AG10803 (cell line): ENCODE measurements at places on chromosomes 12 and 14.

- DNase-seq = no peak
Observed at GRCh38 chr12:113077057-113077858, 20.7 kb downstream of the DTX1 start.

DNA sequence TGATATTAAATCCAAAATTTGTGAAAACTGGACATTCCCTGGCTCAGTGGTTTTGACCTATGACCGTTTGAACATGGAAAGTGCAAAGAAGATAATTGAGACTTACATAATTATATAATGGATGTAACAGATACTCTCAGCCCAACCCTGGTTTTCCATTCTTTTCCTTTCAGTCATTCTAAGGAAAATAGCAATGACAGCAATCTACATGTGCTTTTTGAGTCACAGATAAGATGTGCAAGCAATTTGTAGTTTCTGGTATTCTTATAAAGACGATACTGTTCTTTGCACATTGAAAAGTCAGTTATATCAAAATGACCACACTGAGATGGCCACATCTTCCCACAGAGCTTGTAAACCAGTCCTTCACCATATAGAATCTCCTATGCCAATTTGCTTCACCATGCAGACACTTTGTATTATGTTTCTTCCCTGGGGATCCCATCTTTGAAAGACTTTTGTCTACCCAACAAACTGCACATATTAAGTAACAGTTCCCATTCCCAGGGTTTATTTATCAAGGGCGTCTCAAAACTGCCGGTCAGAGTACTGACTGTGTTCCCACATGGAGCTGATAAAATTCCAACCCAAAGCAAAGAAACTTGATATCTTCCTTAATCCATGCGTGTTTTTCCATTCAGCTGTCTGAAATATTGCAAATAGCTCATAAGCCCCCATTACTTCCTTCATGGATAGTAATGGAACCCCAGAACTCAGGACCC is 34.8 kb downstream of the PLXNC1 start:
- DNase-seq = no peak

DNA sequence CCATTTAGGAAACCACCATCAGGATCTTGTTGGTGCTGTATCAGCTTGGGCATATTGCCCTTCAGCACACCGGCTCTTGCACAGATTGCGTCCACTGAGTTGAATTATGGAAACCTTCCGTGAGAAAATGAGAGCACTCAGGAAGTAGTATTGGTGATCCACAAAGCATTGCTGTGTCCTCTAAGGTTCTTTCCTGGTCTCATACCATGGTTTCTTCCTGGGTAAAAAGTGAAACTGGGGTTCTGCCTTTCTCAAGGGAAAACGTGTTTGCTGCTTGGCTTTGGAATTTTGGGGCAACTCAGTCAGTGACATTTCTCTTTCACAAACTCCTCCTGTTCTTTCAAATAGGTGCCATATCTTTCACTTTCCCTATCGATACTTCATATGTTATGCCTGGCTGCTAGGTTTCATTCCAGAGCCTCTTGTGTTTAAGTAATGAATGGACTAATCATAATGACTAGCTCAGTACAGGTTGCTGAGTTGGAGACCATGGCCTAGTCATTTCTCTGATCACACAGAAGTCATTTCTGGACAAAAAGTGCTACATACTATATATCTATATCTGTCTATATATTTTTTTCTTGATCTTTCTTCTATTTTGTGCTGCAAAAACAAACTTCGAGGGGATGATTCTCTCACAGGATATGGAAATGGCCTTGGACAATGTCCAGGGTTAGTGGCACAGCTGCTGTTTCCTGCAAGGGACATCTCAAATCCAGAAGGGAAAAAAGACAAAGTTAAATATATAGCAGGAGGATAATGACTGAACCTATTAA is 423.4 kb downstream of the ZFP36L1 start:
- no peak for DNase-seq

- no peak for DNase-seq
Observed at GRCh38 chr14:96187216-96188031, 17.2 kb upstream of the BDKRB2 start.

GRCh38 chr14:63995285-63995684 is 142.5 kb downstream of the SYNE2 start:
- DNase-seq = no peak

- DNase-seq = peak; percentile 12
Observed at GRCh38 chr14:39430762-39431415, 1.3 kb downstream of the FBXO33 start.

GRCh38 chr14:47186486-47186885 is 488.9 kb downstream of the MDGA2 start:
- DNase-seq = no peak

- no peak for DNase-seq
Observed at GRCh38 chr12:1933342-1934051, 15.0 kb upstream of the CACNA2D4 start.

DNA sequence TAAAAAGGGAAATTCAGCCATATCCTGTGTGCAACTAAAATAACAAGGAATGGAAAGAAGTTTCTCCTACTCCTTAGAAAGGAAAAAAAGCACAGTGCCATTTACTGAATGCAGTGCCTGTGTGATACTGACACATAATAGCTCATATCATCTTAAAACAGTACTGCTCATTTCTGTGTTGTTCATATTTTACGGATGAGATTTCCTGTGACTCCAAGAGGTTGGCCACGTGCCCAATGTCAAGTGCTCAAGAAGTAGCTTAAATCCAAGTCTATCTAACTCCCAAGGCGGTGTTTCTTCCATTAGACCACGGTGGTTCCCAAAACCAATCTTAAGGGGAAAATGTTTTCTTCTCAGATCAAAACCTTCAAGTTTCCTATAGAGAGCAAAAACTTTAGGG is 20.0 kb downstream of the MAP3K9 start:
- DNase-seq = peak; percentile 35

GRCh38 chr12:19946550-19946949 is 421.8 kb upstream of the PDE3A start:
- peak; percentile 87 for DNase-seq

DNA sequence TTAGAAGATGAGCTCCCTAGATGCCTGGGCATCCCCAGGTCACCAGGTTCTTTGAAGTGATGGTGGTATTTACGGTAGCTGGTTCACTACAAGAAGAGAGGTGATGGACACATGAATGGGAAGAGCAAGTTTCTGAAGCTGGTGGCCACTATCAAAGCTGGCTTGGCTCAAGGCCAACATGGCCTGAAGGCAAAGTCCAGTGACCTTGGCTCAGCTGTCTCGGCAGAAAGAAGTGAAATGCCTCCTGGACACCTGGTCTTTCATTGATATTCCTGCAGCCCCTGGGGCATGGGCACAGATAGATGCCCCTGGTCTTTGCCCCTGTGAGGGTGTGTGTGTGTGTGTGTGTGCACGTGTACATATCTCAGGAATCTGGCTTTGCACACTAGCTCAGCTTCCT is 441.8 kb upstream of the TMPO start:
- no peak for DNase-seq

GRCh38 chr12:68028647-68029046 is 39.4 kb downstream of the IFNG-AS1 start:
- no peak for DNase-seq

DNA sequence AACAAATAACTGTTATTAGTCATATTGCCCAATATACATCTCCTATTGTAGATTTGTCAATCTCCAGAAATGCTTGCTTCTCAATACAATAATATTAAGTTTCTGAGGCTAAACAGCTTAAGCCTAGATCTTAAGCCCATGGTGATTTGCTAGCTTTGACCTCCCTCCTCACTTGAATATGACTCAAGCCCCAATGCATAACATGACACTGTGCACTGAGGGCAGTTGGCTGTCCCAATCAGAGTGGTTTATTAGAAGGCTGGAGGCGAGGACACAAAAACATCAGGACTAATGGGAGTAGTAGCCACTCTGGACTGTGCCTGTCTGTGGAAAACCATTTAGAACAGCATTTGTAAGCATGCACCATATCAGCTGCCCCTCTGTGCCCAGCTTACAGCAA is 81.1 kb upstream of the GTF2A1 start:
- no peak for DNase-seq

DNA sequence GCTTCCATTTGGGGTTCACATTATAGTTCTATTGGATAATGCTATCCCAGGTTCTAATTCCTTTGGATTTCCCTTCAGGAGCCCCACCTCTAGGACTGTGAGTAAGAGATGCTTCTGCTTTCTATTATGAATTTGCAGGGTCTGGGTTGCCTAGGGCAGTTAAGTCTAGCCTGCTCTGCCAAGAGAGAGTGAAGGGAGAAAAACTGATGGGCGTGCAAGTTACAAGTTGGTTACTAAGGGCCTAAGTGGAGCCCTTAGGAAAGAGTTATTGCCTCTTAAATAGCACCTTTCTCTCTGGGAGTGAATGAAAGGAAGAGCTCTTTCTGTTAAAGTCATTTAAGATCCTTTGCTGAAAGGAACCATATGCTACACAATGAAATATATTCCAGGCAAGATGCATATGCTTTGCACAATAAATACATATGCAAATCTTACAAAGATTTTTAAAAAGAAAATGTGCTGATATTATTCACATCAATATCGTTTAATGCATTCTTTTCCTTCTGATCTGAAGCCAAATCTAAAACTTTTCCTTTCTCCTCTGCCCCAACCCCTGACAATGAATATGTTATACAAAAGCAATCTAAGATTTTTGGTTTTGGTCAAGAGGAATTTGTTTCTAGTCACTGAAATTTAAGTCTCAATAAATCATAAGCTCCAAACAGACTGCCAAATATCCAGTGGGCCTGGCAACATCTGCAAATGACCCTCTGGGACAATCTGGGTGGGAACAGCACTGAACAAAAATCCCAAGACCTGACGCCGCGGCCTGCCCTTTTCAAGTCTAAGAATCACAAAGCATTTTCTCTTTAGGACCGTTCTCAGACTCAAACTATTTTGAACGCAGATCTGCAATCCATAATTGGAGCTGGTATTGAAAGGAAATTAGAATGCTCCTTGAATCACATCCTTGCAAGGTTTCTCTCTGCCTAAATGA is 586.7 kb downstream of the ETNK1 start:
- no peak for DNase-seq

DNA sequence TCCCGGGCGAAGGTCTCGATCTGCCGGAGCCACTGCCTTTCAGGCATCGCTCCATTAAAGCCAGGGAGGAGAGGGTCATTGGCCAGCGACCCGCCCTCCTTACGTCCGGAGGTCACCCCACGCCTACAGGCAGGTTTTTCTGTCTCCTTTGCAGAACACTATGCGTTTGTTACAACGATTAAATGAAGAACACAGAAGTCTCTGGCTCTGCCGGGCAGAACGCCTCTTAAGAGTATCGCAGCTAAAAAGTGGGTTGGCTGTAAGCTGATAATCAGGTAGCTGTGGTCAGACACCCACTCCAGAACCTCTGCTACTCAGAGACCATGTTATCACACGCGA is 15.0 kb downstream of the OTX2 start:
- no peak for DNase-seq

GRCh38 chr14:57659052-57659451 is 165.4 kb upstream of the CCDC198 start:
- DNase-seq = no peak

DNA sequence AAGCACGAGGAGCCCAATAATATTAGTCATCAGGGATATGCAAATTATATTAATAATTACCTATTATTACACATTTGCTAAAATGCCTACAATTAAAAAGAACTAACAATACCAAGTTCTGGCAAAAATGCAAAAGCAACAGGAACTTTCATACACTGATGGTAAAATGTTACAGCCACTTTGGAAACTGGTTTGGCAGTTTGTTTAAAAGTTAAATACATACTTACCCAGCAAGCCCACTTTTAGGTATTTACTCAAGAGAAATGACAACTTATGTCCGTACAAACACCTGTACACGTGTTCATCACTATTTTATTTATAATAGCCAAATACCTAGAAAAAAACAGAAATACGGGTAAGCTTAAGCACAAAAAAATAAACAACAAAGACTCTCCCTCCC is 17.0 kb downstream of the WDR89 start:
- no peak for DNase-seq

- no peak for DNase-seq
Observed at GRCh38 chr14:23381871-23382270, 5.0 kb downstream of the CMTM5 start.

- peak; percentile 29 for DNase-seq
Observed at GRCh38 chr14:100025111-100025510, 40.1 kb upstream of the EVL start.

- DNase-seq = no peak
Observed at GRCh38 chr14:72640911-72641485, 252.9 kb downstream of the DPF3 start.

DNA sequence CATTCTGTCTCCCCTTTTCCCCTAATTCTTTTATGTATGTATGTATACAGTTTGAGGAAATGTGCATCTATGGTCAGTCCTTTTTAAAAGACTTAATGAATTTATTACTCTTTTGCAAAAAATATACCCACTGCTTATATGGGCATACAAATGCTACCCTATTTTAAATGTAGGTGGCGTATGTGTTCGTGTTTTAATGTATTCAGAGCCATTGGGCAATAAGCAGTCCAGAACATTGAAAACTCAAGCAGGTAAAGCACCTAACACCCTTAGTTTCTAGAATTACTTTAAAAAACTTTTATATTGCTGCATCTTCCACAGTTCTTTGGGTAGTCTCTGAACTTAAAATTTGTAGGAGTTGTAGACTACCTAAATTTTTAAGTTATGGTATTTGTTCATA is 42.6 kb upstream of the A2ML1 start:
- no peak for DNase-seq
